ENCODE measurements at places on chromosomes 5 and 9.

DNA sequence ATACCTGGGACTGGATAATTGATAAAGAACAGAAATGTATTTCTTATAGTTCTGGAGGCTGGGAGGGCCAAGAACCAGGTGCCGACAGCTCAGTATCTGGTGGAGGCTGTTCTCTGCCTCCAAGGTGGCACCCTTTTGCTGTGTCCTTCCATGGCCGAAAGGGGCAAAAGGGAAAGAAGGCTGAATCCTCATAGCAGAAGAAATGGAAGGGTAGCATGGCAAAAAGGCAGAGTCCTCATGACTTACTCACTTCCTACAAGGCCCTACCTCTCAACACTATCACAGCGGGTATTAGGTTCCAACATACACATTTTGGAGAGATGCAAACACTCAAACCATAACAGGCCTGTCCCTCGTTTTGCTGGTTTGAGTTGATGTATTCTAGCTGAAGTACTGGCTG is 25.1 kb upstream of the MED10 start:
- no peak for DNase-seq

DNA sequence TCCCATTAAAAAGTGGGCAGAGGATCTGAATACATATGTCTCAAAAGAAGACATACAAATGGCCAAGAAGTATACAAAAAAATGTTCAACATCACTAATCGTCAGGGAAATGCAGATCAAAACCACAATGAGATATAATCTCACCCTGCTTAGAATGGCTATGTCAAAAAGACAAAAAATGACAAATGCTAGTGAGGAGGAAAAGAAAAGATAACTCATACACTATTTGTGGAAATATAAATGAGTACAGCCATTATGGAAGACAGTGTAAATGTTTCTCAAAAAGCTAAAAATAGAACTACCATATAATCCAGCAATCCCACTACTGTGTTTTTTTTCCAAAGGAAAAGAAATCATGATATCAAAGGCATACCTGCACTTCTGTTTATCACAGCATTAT is 450.7 kb downstream of the EFNA5 start:
- DNase-seq, result no peak

GRCh38 chr9:92562461-92562967 is 26.7 kb upstream of the ECM2 start:
- no peak for DNase-seq

DNA sequence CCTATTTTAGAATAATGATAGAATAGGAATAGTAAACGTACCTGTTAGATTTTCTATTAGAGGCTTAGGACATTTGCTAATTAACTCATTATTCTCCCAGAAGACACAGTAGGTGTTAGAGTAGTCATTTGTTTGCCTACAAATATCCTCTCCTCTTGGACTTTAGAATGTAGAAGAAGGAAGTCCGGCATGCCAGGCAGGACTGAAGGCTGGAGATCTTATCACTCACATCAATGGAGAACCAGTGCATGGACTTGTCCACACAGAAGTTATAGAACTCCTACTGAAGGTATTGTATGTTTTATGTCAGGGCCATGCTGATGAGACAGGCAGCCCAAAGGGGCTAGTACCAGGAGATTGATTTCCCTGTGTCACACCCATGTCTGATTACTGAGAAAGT is 43.3 kb downstream of the CD180 start:
- DNase-seq, result no peak

- no peak for DNase-seq
Observed at GRCh38 chr5:83199126-83199525, 121.8 kb downstream of the XRCC4 start.

GRCh38 chr5:92435781-92436180 is 1052.7 kb upstream of the ARRDC3 start:
- DNase-seq, result no peak

- no peak for DNase-seq
Observed at GRCh38 chr5:74631081-74631953, 9.2 kb downstream of the ENC1 start.

DNA sequence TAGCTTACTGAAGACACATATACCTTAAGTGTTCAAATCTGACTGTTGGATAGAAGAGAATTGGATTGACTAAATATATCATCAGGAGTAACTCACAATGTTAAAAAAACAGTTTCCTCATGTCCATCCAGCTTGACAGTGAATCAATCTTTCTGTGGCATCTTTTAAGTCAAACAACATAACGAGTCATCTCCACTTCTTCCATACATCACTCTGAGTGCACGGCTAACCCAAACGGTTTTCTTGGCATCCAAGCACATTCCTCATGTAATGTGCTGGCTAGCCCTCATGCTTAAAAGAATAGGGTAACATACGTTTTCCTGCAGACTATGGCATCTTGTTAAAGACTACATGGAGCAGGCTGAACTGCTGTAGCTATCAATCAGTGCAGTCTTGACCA is 291.5 kb upstream of the TRPC7 start:
- no peak for DNase-seq

- peak; percentile 91 for DNase-seq
Observed at GRCh38 chr5:159094745-159095144, 5.0 kb downstream of the EBF1 start.

DNA sequence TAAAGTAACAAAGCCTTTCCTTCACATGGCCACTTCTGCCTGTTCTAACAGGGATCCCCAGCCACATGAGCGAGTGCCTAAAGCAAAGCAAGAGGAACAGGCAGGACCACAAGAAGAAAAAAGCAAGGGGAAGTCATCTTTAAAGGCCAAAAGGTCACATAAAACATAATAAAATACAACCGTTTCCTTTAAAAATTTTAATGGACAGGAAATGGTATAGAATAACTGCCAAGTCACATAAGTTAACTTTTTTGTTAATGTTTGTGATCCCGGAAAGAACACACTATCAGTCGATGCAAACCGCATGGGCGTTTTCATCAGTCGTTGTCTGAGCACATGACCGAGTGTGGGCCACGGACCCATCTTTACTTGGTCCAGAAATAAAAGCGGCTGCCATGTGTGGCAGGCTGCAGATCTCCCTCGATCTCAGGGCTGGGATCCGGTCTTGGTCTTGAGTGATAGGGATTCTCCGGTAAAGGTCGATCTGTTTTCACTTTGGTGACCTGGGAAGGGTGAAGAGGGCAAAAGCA is 15.6 kb downstream of the NDUFA8 start:
- no peak for DNase-seq

DNA sequence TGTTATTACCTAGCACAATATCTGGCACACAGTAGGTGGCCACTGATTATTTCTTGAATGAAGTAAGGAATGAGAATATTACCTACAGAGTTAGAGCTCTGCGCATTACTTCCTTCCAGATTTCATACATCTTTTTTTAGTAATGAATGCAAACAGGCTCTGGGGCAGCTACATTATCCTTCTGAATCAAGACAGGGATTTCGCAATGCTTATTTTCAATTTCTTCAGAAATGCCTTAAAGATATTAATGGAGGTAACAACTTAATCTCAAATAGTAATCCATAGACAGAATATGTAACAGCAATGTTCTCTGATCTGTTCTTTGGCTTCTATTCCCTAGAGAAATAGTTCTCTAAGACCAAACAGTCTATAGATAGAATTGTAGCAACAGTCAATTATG is 32.6 kb downstream of the CDKN2A start:
- DNase-seq, result no peak

DNA sequence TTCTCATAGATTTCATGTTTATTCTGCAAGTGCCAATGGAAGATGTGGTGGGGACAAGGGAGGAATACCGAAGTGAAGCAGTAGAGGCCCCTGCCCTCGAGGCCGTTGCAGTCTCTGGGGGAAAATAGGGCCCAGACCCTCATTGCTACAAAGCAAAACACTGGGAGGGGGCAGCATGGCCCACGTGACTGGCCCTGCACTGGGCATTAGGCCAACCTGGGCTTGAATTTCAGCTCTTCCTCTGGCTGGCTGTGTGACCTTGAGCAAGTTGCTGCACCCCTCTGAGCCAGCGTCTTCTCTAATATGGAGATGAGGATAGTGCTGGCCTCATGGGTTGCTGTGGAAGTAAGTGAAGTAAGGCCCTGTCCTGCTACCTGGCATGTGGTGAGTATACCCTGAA is 709 bp upstream of the SYNPO start:
- DNase-seq, result no peak

DNA sequence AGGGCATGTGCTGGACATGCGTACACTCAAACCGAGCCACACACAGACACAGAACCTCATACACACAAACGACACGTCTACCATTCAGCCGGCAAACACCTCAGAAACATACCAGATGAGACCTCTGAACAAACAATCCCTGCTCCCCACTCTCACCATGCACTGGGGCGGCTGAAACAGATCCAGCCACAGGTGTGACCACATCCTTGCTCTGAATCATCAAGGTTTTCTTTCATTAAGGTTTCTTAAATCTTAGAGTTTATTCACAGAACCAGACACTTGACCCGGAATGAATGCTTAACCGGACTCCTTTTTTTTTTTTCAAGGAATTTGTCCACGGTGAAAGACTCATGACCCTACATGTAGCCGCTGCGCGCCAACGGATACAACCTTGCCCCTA is 26.2 kb downstream of the TERT start:
- DNase-seq, result no peak

DNA sequence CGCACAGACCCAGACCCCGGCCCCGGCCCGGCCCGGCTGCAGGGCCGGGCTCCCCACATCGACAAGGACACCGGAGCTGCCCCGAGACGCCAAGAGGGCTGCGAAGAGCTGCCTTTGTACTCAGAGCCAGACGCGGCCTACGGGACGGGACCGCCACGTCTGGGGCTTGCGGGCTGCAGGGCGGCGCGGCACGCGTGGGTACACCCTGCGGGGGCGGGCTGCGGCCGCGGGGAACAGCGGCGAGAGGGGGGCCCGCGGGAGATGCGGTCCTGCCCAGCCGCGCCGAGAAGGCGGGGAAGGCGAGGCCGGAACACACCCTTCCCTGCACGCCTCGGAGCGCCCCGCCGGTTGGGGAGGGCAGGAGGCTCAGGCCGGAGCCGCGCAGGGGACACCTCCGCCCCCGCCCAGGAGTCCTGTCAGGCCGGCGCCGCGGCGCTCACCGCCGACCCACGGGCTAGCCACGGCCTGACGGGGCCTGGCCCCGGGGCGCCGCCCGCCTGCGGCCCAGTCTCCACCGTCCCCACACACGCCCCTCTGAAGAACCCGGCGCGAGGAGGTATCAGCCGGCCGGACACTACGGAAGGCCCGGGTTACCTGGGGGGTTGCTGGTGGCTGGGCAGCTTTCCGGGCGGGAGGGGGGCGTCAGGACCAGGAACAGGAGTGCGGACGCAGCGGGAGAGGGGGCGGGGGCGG is 478 bp downstream of the RAB14 start:
- no peak for DNase-seq

- no peak for DNase-seq
Observed at GRCh38 chr9:109845226-109845625, 65.2 kb downstream of the PALM2AKAP2 start.

DNA sequence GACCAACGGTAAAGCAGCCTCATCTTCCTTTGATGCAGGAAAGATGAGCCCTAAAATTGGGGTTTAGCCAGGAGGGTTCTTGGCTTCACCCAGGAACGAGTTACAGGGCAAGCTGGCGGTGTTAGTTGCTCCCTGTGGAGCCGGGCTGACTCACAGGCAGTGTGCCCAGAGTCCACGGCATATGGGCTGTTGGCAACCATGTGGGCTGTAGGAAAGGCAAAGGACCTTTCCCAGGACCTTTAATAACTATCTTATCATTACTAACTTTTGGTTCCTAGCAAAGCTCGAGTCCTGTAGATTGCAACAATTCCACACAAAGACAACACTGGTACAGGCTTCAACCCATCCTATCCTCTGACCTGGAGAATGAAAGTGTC is 29.8 kb upstream of the CLPTM1L start:
- DNase-seq, result no peak

DNA sequence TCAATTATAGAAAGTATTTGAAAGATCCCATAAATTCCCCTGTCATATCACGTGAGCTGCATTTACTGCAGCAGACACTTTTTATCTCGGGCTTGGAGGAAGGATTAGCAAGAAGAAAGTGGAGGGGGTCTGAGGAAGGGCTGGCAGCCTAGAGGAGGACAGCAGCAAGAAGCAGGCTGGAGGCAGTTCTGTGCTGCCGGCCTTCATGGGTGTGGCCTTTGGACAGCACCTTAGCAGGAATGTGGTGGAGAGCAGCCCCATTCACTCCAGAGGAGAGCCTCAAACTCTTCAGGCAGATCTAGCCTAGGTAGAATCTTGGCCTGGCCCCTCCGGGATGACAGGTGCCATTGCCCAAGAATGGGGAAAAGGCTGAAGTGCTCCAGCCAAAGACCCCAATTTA is 89.8 kb upstream of the GABRP start:
- DNase-seq, result no peak

DNA sequence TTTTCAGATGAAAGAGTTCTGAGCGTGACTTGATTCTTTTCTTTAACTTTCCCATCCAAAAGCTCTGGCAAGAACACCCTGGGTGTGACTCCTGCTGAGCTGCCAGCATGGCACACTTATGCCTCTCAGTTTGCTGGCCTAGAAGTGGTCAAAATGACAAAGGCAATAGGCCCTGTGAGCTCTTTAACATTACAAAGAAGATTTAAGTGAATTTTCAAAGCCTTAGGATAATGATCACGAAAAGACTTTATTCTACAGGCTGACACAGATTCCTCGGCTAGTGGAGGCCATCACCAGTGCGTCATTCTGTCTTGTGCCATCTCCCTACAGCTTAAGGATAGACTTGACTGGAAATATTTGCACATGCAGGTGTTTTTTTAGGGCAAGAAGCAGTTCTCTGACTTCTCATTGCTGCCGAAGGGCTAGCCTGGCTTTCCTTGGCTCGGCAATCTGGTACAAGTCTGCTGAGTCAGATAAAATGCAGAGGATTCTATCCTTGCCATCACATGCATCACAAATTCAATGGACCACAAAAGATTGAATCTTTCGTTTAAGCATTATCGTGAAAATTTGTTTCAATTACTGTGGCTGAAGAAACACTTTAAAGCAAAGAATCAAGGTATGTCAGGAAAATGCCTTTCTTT is 311.5 kb downstream of the COX7C start:
- DNase-seq, result no peak

DNA sequence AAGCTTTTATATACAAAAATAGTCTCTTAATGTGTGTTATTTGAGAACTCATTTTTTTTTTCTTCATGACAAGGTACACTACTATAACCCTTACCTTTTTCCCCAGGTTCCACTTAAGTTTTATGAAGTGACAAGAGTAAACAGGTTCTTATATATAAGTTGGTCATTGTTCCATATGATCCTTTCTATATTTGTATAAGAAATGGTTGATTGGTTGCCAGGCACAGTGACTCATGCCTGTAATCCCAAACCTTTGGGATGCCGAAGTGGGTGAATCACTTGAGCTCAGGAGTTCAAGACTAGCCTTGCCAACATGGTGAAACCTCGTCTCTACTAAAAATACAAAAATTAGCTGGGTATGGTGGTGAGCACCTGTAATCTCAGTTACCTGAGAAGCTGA is 108.3 kb downstream of the PCSK1 start:
- no peak for DNase-seq

DNA sequence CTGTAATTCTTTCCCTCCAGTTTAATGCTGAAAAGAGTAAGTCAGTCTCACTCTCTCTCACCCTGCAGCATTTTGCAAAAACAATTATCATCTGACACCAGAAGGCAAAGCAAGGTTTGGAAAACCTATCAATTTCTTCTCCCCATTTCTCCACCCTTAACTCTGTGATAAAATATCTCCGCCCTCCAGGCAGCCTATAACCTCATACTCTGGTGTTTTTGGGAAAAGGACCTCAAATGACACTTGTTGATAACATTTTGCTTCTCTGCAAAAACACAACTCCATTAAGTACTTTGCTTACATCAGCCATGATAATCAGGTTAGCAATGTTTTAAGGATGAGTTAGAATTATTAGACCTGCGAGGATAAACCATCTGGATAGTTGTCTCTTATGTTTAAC is 2.3 kb downstream of the ANKH start:
- no peak for DNase-seq

- peak; percentile 15 for DNase-seq
Observed at GRCh38 chr9:122347348-122348287, 23.2 kb upstream of the PTGS1 start.
